ENCODE measurements at places on chromosomes 2 and 18.

DNA sequence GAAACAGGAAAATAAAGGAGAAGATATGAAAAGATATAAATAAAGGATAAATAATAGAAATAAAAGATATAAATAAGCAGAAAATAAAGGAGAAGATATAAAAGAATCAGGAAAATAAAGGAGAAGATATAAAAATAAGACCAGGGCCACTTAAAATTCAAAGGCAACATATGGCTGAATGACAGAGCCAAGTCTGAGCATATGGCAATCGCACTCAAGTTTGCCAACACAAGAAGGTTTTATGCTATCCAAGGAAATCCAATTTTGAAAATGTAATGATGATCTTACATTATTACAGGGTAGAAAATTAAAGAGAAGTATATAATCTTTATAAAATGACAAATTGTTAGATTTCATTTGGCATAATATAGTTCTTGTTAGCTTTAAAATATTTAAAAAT is 33.6 kb downstream of the USP40 start:
- DNase-seq = no peak

DNA sequence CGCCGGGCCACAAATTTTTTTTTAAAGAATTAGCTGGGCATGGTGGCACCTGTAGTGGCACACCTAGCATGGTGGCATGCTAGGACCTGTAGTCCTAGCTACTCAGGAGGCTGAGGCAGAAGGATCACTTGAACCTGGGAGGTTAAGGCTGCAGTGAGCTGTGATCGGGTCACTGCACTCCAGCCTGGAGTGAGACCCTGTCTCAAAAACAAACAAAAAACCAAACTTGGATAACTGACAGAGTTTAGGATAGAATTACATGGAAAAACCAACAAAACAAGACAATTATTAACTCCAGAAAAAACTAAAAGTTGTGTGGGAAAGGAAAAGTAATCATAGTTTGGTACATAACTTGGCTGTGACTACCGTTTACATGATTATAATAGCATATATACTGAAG is 1.6 kb upstream of the CFLAR start:
- DNase-seq = no peak

DNA sequence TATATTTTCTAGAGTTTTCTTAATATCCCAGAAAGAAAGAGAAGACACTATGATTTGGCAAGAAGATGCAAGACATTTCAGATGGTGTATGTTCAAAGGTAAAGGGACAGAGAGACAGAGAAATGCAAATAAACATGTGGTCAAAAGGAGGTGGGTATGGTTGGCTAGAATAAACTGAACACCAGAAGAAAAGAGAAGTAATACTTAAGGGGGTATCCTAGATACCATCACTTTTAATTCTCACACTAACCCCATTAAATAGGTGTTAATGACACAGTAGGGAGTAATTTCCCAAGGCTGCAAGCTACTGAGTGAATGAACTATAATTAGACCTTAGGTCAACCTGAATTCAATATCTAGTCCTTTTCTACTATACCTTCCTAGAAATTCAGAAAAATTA is 111.2 kb upstream of the CD226 start:
- no peak for DNase-seq

GRCh38 chr2:29238497-29238896 is 123.3 kb downstream of the CLIP4 start:
- DNase-seq = no peak

GRCh38 chr18:8994603-8995002 is 107.9 kb upstream of the NDUFV2 start:
- DNase-seq = no peak

GRCh38 chr2:29766191-29766590 is 155.2 kb downstream of the ALK start:
- DNase-seq = no peak

GRCh38 chr2:200156166-200156835 is 150.2 kb upstream of the SPATS2L start:
- no peak for DNase-seq

- no peak for DNase-seq
These were observed 13.9 kb downstream of the SCG2 start for GRCh38 chr2:223588251-223588650.

DNA sequence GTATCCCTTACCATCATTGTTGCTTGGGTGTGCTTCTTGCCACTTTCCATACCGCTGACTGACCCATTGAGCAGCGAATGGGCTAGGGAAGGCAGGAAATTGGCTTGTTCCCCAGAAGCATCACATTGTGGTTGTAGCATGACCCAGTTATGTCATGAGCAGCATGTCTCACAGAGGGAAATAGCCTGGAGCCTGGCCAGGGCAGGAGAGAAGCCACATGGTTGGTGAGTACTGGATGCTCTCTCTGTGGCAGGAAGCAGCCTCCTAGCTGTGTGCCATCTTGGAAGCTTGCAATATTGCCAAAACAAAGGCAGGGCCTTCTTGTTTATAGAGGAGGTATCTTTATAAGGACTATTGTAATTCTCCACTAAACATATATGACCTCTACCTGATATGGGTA is 482.6 kb downstream of the PIK3C3 start:
- no peak for DNase-seq

All from stimulated activated CD8-positive, alpha-beta memory T cell treated with anti-CD3 and anti-CD28 coated beads, Interleukin-4, amount 100 ng/mL, for 4 hours (primary cell).